Femur (tissue), 1 donor: ENCODE measurements at places on chromosomes 1 and 21.

- DNase-seq, result no peak
Observed at GRCh38 chr1:8421721-8422120, 103.8 kb downstream of the SLC45A1 start.

GRCh38 chr1:15848143-15848928 is 829 bp downstream of the SPEN start:
- DNase-seq, result peak; percentile 54

DNA sequence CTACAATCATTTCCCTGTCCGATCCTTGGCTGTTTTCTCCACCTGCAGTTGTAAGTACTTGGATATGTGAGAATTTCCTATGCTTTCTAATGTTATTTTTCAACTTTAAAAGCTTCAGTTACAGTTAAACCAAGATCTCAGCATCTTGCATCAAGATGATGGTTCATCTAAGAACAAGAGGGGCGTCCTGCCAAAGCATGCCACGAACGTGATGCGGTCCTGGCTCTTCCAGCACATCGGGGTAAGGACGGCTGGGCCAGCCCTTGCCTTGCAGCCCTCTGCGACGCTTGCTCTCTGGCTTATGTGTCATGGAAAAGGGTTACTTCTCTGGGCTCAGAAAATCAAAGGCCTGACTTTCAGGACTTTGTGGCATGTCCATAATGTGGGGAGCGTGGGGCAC is 46.8 kb downstream of the PKNOX1 start:
- DNase-seq, result no peak

GRCh38 chr1:46492269-46492853 is 2.7 kb downstream of the DMBX1 start:
- DNase-seq, result no peak

DNA sequence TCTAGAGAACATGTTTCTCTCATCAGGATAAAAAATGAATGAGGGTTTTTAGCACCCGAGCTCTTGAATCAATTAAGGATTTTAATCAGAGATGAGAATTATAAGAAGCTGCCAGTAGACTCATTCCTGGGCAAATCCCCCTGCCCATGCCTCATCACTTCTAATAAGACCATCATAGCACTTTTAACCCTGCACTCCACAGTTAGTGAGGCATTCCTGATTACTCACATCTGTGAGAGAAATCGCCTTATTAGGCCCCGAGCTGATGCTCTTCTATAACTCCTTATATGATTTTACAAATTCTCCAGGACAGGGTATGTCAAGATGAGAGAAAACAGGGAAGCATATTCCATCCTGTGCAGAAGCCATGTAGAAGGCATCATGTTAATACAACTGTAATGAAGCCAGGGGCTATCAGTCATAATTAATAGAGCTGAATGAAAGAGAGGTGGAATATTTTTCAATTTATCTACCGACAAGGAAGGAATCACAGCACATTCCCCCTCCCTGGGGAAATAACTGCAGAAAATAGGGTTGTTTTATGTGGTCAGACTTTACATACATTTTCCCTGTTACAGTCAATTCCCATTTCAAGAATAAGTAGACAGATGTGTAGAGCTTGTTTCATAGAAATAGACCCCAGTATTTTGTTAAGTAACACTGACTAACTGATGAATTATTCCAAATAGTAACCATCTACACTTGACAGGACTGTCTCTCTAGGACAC is 272.7 kb downstream of the HHIPL2 start:
- DNase-seq, result no peak

DNA sequence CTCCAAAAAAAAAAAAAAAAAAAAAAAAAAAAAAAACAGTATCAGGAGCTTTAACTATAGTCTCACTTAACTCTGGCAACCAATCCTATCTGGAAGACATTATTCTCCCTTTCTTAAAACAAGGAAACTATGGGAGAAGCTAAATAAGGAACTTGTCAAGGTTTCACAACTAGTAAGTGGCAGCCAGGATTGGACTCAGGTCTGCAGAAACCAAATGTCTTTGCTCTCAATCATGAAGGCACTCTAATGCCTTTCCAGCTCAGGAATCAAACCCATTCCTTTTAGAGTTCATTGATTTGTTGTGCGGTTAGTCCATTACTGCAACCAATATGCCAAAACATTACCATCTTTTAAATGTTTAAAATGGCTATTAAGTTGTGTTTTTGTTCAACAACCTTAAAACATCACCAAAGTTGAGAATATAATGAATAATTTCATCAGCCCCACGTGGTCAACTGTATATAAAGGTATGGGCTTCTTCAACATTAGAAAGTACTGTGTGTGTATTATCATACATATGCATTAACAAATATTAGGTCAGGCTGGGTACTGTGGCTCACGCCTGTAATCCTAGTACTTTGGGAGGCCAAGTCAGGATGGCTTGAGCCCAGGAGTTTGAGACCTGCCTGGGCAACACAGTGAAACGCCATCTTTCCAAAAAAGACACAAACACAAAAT is 1.5 kb downstream of the EPRS1 start:
- DNase-seq, result no peak

DNA sequence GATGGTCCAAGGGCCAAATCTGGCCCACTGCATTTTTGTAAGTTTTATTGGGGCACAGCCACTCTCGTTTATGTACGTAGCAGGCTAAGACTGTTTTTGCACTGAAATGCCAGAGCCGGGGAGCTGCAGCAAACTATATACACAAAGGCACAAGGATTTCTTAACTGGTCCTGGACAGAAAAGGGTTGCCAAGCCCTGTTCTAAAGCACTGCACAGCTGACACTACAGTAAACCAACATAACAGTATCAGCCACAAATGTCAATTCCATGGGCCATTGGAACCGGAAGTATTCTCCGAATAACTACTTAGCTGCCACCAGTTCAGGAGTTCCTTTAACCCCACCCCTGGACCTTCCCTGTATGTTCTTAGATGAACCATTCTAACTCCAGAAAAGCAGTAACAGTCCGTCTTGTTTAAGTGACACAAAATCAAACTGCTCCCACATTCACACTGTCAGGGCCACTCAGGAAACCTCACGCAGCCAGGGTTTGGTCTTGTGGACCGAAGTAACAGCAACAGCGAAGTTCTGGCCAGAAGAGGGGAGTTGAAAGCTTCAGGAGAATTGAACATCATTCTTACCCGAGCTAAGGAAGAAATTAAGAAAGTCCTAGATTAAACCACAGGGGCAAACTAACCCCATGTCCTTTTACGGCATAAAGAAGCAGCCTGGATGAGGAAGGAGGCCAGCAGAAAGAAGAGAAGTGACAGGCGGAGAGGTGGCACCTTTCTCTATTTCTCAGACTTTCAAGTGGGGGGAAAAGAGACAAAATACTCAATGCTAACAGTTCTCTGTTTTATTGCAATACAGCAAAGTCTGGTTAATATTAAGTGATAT is 49.2 kb downstream of the COQ8A start:
- no peak for DNase-seq

DNA sequence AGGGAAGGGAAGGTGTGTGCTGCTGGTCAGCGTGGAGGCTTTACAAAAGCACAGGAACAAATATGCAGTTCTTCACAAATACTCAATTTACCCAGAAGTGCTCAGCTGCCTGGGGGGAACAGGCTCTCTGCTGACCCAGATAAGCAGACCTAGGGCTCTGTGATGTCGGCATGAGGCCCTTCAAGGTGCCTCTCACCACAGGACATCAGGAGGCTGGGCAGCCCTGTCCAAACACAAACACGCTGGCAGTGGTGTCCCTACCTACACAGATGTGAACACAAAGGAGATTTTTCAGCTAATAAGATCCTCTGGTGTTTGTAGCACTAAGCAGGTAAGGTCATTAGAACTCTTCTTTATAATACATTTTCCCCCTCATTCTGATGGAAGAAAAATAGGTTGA is 243.0 kb upstream of the PROX1 start:
- DNase-seq, result no peak

GRCh38 chr1:32718036-32718435 is 15.5 kb upstream of the SYNC start:
- DNase-seq, result no peak

GRCh38 chr1:183894290-183894565 is 89.3 kb downstream of the RGL1 start:
- no peak for DNase-seq

GRCh38 chr1:243582326-243582725 is 267.7 kb downstream of the AKT3 start:
- no peak for DNase-seq

GRCh38 chr1:12143631-12144155 is 23.1 kb upstream of the TNFRSF1B start:
- peak; percentile 75 for DNase-seq

GRCh38 chr1:79262745-79263258 is 256.3 kb upstream of the ADGRL4 start:
- no peak for DNase-seq

DNA sequence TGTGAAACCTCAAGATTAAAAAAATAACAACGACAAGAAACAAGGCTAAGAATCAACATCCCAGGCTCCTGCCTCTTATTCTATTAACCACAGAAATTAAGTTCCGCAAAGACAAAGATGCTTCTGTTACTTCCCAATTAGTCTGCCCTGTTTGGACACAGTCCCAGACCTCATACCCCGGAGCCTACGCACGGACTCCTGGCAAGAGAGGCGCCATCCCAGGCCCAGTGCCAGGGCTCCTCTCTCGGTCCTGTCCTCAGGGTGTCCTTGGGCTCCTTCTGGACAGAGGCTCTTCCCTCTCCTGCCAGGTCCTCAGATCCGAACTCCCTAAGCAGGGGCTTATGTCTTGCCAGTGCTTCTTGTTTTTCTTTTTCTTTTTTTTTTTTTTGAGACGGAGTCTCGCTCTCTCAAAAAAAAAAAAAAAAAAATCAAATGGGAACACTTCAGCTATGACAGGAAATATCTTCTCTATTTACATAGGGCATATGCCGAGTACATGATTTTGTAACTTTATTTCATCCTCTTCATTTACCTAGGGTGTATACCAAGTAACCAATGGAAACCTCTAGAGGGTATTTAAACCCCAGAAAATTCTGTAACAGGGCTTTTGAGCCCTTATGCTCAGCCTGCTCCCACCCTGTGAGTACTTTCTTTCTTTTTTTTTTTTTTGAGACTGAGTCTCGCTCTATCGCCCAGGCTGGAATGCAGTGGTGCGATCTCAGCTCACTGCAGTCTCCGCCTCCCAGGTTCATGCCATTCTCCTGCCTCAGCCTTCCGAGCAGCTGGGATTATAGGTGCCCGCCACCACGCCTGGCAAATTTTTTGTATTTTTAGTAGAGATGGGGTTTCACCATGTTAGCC is 11.7 kb upstream of the ENO1 start:
- DNase-seq, result peak; percentile 88

- no peak for DNase-seq
Observed at GRCh38 chr1:154657556-154657955, 49.6 kb upstream of the ADAR start.

DNA sequence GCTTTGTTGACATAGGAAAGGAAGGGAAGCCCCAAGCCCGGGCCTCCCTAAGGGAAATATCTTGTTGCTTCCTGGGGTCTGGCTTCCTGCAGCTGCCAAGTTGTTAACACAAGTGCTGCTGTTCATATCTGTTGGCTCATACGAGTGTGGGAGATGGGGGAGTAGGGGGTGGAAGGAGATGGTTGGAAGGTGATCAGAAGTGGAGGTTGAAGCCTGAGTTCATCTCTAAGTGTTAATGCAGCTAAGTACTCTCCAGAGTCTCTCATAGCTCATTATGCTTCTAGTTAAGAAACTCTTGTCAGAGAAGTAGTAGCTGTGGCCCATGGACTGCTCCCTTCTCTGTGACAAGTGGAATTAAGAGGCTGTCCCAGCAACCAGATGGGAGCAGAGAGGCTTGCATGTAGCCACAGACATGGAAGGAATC is 319.2 kb upstream of the SPAG17 start:
- DNase-seq, result peak; percentile 40

DNA sequence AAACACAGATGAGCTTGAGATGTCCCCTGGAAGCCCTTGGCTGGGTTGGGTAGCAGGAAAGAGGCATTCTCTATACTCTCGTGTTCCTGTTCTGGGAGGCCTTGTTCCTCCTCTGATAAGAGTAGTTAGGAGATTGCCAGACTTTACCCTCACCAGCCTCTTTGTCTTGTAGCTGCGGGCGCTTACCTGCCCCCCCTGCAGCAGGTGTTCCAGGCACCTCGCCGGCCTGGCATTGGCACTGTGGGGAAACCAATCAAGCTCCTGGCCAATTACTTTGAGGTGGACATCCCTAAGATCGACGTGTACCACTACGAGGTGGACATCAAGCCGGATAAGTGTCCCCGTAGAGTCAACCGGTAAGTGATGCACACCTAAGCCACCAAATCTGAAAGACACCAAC is 5.2 kb downstream of the AGO1 start:
- DNase-seq, result no peak

DNA sequence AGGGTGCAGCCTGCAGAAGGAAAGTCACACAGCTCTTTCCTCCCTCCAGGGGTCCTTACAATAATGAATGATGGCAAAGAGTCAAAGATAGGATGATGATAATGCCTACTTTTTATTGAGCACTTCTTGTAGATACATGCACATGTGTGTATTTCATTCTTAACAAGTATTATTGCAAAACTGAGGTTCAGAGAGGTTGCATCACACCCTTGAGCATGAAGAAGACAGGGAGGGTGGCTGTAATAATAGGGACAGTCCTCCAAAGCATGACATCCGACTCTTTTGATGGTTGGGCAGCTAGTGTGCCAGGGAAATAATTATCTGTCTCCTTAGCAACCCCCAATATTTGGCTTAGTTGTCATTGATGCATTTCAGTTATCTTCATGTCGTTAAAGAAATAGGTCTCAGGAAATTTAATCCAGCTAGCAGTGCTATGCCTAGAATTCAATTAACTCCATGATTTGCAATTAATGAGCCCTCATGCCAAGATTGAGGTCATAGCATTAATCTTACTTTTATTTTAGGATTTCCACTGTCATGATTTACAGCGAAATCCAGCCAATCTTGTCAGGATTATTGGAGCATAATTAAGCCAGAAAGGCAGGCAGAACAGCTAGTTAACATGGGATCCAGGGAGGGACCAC is 35.0 kb downstream of the DNAJC6 start:
- DNase-seq, result no peak

- no peak for DNase-seq
Observed at GRCh38 chr1:9475061-9475627, 64.1 kb upstream of the SLC25A33 start.

- DNase-seq, result no peak
Observed at GRCh38 chr21:42386034-42386591, 9.7 kb downstream of the TMPRSS3 start.
